ENCODE measurements at places on chromosomes 13 and 19. TPM values are rescaled to one million over a fixed set of nuclear protein-coding genes. Genes with fewer than 3 reads are reported as not detected.

GRCh38 chr19:14835011-14835410 is at the start of the genes OR7A5 and OR7C1:
OR7A5 (minus strand) TSS chr19:14835185; CDS start chr19:14828241, 6,944 bp downstream.
OR7C1 (minus strand) TSS chr19:14835185; CDS start chr19:14800136, 35,049 bp downstream.
- DNase-seq = no peak

- DNase-seq = no peak
Observed at GRCh38 chr13:28106976-28107375, 6.6 kb upstream of the FLT3 start.

- no peak for DNase-seq
Observed at GRCh38 chr13:53241891-53242348, 213.3 kb downstream of the OLFM4 start.

GRCh38 chr19:5149932-5150901 is 181.3 kb downstream of the KDM4B start:
- DNase-seq = no peak

DNA sequence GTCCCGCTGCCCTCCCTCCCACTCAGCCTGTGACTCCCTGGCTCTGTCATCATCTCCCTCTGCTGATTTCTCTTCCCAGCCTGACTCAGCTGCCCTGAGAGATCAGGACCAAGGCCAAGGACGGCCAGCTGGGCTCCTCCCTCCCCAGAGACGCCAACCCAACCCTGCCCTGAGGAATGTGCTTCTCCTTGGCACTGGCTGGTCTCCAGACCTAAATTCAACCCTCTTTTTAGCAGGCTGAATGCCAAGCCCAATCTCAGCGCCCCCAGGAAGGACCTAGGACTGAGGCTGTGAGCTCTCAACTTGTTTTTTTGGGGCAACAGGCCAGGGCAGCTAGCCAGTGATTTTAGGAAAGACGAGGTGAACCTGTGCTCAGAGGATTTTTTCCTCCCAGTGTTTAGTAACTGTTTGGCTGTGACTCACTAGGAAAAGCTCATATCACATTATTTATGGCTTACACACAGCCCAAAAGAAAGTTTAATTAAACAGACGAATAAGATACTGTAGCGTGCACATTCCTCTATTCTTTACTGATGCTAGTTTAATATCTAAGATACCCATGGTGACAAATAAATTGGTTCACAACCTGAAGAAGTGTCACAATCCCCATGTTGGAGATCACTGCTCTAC is 7.4 kb upstream of the IGFL1 start:
- DNase-seq = no peak

DNA sequence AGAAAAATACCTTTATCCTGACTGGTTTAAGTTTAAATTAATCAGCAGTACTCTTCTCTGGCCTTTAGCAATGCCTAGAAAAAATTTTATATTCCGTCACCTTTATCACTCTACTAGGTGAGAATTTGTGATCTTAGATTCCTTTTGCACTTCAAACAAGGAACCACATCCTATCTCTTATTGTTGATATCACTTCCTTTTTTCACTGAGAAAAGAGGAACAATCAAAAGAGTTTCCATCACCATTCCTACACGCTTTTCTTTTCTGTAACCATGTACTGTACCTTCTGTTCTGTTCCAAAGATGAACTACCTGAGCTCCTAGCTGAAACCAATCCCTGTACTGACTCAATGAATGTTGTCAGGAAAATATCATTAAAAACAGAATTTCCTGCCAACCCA is 1379.0 kb upstream of the MIR17HG start:
- no peak for DNase-seq

DNA sequence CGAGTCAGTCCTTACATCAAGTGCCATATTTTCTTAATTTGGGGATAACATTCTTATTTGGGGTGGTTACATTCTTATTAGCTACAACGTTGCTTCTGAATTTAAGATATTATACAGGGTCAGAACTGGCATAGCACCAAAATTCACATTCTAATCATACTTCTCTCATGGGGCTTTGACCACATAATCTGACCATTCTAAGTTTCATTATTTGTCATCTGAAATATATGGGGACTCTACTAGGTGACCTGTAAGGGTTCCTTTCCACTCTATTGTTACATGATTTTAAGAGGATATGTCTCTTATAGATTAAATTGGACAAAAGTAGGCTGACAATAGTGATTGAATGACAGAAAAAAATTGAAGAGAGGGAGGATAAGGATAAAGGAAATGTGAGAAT is 536.5 kb downstream of the KCTD12 start:
- DNase-seq = no peak

The C19orf81 gene
- not detected for total RNA-seq

The GIPC3 gene
- total RNA-seq = 0.19 TPM

Measured in CD8-positive, alpha-beta T cell (primary cell).